ENCODE measurements at places on chromosomes 3 and 15. TPM values are rescaled to one million over a fixed set of nuclear protein-coding genes. Genes with fewer than 3 reads are reported as not detected.

ACTRT3 gene
- total RNA-seq, result not detected

GRCh38 chr3:1600206-1600605 is 498.5 kb upstream of the CNTN4 start:
- H3K4me3 ChIP-seq, result no peak overlapping the region
- no peaks in the 10 kb centered on the region for H3K4me1 ChIP-seq
- DNase-seq, result no peak
- no peaks in the 10 kb centered on the region for H3K36me3 ChIP-seq
- no peak overlapping the region for H3K27ac ChIP-seq

DNA sequence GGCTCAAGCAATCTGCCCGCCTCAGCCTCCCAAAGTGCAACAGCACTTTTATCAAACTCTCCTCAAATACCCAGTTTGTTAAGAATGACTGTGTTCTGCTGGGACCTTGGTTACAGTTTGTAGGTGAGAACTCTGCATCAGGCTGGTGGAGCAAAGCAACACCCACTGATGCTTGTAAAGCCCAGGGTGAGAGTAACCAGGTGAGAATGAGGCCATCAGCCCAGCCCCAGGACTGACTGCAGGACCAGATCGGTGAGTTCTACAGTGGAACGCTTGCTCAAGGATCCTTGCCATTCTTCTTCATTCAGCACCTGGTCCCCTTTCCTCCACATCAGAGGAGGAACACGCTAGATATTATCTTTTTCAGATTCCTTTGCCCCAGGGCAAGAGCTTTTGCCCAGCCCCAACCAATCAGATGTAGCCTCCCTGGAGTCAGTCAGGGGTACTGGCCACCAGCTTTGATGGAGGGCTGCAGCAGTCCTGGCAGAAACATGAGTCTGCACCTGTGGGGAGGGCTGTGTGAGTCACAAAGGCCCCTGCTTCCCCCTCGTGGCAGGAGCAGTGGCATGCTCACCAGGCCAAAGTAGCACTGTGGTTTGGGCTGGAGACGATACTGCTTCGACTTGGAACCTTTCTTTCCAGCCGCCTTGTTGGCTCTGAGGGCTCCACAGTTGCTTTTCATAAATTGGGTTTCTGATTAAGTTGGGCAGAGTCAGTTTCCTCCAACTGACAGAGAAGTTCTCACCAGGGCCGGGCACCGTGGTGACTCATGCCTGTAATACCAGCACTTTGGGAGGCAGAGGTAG is 3.5 kb upstream of the SHISA5 start:
- peaks cover 43% of the 10 kb centered on the region for H3K4me1 ChIP-seq
- H3K27me3 ChIP-seq, result no peaks in the 10 kb centered on the region
- H3K4me3 ChIP-seq, result peak overlapping the region; percentile 55
- H3K27ac ChIP-seq, result peak overlapping the region; percentile 65
- no peaks in the 10 kb centered on the region for H3K36me3 ChIP-seq
- peak; percentile 64 for DNase-seq

GRCh38 chr15:80970018-80970657 is 19.5 kb downstream of the MESD start:
- peak; percentile 30 for DNase-seq
- no peaks in the 10 kb centered on the region for H3K27me3 ChIP-seq
- H3K4me3 ChIP-seq, result no peak overlapping the region
- H3K27ac ChIP-seq, result no peak overlapping the region

DNA sequence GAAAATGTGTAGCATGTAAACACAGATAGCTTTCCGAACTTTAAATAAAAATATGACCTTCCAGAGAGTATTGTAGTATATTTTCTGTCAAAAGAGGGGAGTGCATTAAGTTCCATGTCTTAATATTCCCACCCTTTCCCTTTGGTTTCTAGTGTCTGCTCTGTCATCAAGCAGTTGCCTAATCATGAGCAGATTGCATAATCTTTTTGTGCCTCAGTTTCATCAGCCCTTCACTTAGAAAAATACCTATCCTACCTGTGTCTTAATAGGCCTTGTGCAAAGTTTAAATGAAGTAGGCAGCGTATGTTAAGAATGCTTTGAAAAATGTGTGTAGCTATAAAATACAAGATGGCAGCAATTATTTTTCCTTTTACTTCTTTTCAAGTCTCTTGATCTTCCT is 52.8 kb downstream of the CALML4 start:
- peak overlapping the region; percentile 29 for H3K27ac ChIP-seq
- peaks cover 18% of the 10 kb centered on the region for H3K36me3 ChIP-seq
- H3K27me3 ChIP-seq, result no peaks in the 10 kb centered on the region
- peaks cover 15% of the 10 kb centered on the region for H3K4me1 ChIP-seq
- no peak overlapping the region for H3K4me3 ChIP-seq

GOLGA8G gene
- total RNA-seq, result not detected

GRCh38 chr3:14550651-14551611 is 10.8 kb upstream of the GRIP2 start:
- H3K36me3 ChIP-seq, result peaks cover 6% of the 10 kb centered on the region
- DNase-seq, result no peak
- no peak overlapping the region for H3K27ac ChIP-seq
- no peak overlapping the region for H3K4me3 ChIP-seq

SEMA3F gene
- total RNA-seq, result not detected

GRCh38 chr15:41080144-41080543 is 35.9 kb downstream of the INO80 start:
- no peak overlapping the region for H3K4me3 ChIP-seq
- peak overlapping the region; percentile 34 for H3K27ac ChIP-seq
- no peaks in the 10 kb centered on the region for H3K4me1 ChIP-seq
- no peak for DNase-seq

GRCh38 chr3:55434789-55435188 is 52.3 kb downstream of the WNT5A start:
- no peak overlapping the region for H3K27ac ChIP-seq
- H3K4me1 ChIP-seq, result no peaks in the 10 kb centered on the region
- no peaks in the 10 kb centered on the region for H3K27me3 ChIP-seq
- no peaks in the 10 kb centered on the region for H3K36me3 ChIP-seq
- no peak for DNase-seq

DNA sequence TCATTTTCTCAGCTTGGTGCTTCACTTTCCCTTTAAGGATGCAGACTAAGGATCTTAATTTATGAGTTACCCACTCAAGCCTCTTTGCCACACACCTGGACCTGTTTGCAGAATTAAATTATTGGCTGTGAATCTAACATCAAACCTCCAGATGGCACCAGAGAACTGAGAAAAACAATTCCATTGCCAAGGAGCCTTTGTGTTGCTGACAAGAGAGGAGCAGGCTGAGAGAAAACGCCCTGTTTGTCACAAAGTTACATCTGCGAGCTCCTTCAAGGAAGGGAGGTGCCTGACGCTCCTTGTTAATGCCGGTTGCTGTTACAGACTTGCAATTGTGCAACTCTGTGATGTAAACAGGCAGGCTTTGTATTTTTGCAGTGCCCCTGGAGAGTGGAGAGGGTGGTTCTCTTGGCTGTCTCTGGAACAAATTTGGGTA is 36.3 kb upstream of the TMC3 start:
- peaks cover 14% of the 10 kb centered on the region for H3K4me1 ChIP-seq
- peaks cover 5% of the 10 kb centered on the region for H3K36me3 ChIP-seq
- no peak for DNase-seq
- no peak overlapping the region for H3K27ac ChIP-seq

- H3K27me3 ChIP-seq, result no peaks in the 10 kb centered on the region
- peaks cover 3% of the 10 kb centered on the region for H3K36me3 ChIP-seq
- no peak for DNase-seq
- no peak overlapping the region for H3K4me3 ChIP-seq
Measured at GRCh38 chr15:49135342-49135857, 20.0 kb downstream of the COPS2 start.

- H3K4me3 ChIP-seq, result no peak overlapping the region
- no peaks in the 10 kb centered on the region for H3K36me3 ChIP-seq
- H3K27ac ChIP-seq, result no peak overlapping the region
- no peak for DNase-seq
- H3K27me3 ChIP-seq, result no peaks in the 10 kb centered on the region
Measured at GRCh38 chr3:90221900-90222299, 1114.5 kb downstream of the EPHA3 start.

PLA2G4F gene
- total RNA-seq, result not detected

DNA sequence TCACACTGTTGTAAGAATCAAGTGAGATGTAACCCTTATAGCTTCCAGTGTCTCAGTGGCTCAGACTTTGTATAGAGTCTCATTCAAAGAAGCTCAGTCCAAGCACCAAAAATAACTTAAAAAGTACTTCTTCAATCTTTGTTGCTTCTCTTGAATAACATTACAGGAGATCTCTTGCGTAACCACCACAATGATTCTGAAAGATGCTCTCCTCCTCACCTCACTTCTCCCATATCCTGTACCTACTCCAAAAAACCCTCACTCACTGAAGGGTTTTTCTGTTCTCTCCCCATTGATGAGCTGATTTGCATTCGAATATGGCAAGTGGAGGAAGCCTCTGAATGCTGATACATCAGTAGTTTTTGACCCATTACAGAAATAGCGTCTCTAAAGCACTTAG is 39.4 kb upstream of the MRPS22 start:
- no peak for DNase-seq
- H3K27ac ChIP-seq, result no peak overlapping the region
- peaks cover 7% of the 10 kb centered on the region for H3K4me1 ChIP-seq
- H3K27me3 ChIP-seq, result peaks cover 44% of the 10 kb centered on the region
- H3K4me3 ChIP-seq, result no peak overlapping the region

DNA sequence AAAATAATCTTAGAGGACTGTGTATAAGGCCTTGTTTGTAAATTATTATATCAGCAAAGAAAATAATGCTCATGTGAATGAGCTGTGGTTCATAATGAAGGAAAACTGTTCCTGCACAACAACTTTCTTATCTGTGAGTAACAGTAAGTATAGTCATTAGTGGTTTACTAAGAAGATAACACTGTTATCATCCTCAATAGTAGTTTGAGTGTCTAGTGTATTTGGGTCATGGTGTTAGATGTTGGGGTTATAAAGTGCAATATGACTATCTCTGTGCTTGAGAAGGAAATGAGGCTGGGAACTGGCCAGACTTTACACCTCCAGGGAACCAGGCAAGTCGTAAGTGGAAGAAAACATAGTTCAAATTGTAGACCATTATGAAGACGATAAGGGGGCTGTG is 15.6 kb downstream of the VPS8 start:
- peaks cover 16% of the 10 kb centered on the region for H3K4me1 ChIP-seq
- no peak overlapping the region for H3K4me3 ChIP-seq
- no peaks in the 10 kb centered on the region for H3K27me3 ChIP-seq

- peaks cover 10% of the 10 kb centered on the region for H3K4me1 ChIP-seq
- DNase-seq, result no peak
- H3K27me3 ChIP-seq, result no peaks in the 10 kb centered on the region
- no peak overlapping the region for H3K4me3 ChIP-seq
Measured at GRCh38 chr3:141646760-141647561, 91.1 kb upstream of the RNF7 start.

GRCh38 chr15:70576696-70577095 is 186.7 kb downstream of the UACA start:
- no peaks in the 10 kb centered on the region for H3K36me3 ChIP-seq
- DNase-seq, result no peak
- H3K27me3 ChIP-seq, result peaks cover 30% of the 10 kb centered on the region
- no peaks in the 10 kb centered on the region for H3K4me1 ChIP-seq
- no peak overlapping the region for H3K4me3 ChIP-seq

ACKR2 gene
- 0.35 TPM for total RNA-seq

- peaks cover 6% of the 10 kb centered on the region for H3K27me3 ChIP-seq
- peaks cover 2% of the 10 kb centered on the region for H3K4me1 ChIP-seq
- no peaks in the 10 kb centered on the region for H3K36me3 ChIP-seq
- DNase-seq, result no peak
Measured at GRCh38 chr15:96043591-96044171, 286.8 kb upstream of the NR2F2 start.

DUOX2 gene
- total RNA-seq, result not detected

GRCh38 chr3:52498137-52499054 is 3.3 kb downstream of the STAB1 start:
- H3K4me3 ChIP-seq, result no peak overlapping the region
- peaks cover 4% of the 10 kb centered on the region for H3K4me1 ChIP-seq
- DNase-seq, result no peak
- H3K36me3 ChIP-seq, result no peaks in the 10 kb centered on the region

DNA sequence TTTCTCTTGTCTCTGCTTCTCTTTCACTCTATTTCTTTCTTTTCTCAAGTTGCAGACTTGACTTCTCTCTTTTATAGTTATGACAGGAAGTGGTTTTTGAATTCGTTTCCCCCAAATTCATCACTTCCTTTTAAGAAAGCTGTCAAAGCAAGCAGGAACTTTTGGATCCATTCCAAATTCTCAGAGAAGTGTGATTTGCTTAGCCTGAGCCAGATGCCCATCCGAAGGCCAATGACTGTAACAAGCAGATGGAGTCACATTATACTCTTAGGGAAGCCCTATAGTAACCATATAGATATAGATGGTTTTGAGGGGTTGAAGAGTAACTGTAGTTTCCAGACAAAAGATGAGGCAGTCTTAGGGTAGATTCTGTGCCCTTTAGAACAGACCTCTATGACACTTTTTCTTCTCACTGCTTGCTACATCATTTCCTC is 592.0 kb upstream of the KCNMB2 start:
- H3K27me3 ChIP-seq, result no peaks in the 10 kb centered on the region
- peaks cover 15% of the 10 kb centered on the region for H3K4me1 ChIP-seq
- no peak for DNase-seq
- H3K27ac ChIP-seq, result peak overlapping the region; percentile 19

- no peak overlapping the region for H3K27ac ChIP-seq
- H3K27me3 ChIP-seq, result peaks cover 53% of the 10 kb centered on the region
- no peak overlapping the region for H3K4me3 ChIP-seq
- H3K4me1 ChIP-seq, result peaks cover 12% of the 10 kb centered on the region
Measured at GRCh38 chr3:185361920-185362319, 1.0 kb upstream of the MAP3K13 start.

DNA sequence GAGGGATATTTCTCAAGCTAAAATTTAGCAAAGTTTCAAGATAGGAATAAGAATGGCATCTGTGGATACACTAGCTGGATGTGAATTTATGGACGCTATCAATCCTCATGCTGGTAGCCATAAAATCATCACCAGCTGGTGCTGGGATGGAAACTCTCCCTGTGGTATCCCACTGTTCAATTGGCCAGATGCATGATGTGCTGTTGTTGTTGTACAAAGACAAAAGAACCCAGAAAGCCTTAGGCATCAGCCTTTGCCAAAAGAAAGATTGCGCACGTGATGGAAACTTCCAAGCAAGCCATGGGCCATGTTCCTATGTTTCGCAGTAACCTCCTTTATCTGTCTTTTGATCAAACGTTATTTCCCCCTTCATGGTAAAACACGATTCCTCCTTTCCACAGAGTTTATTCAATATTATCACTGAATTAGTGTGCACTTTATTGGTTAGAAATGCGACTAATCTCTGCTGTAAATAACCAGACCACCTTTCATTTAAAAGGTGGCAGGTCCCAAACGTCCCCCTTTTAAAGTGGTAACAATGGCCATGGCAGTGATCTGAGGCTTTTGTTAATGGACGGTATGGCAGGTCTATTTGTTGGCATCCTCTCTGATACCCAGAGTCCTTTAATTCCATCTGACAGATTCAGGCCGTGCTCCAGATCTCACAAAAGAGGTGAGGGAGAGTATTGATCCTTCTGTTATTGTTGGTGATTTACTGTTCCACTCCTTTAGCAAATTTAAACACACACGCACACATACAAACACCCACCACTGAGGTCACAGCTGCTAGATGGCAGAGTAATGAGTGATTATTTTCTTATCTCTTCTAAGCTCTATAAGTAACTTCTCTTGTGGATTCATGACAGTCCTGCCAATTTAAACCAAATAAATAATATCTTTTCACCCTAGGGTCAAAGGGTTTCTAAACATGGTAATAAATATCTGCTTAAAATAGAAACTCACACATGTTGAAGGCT is 291.2 kb upstream of the KCNMB2 start:
- no peak overlapping the region for H3K27ac ChIP-seq
- no peak overlapping the region for H3K4me3 ChIP-seq
- peaks cover 15% of the 10 kb centered on the region for H3K27me3 ChIP-seq
- no peak for DNase-seq
- no peaks in the 10 kb centered on the region for H3K36me3 ChIP-seq
- H3K4me1 ChIP-seq, result no peaks in the 10 kb centered on the region

CFAP44 gene
- 7.5 TPM for total RNA-seq

GRCh38 chr3:146972726-146973125 is 367.6 kb upstream of the PLSCR5 start:
- no peak overlapping the region for H3K4me3 ChIP-seq
- no peak overlapping the region for H3K27ac ChIP-seq
- H3K36me3 ChIP-seq, result no peaks in the 10 kb centered on the region
